ENCODE measurements at places on chromosomes 2 and 18.

GRCh38 chr18:4232656-4233055, 222.5 kb downstream of the DLGAP1 start:
- H3K4me3 ChIP-seq, result no peak overlapping the region
- no peak overlapping the region for H3K27ac ChIP-seq
- no peaks in the 10 kb centered on the region for H3K4me1 ChIP-seq
- no peak for DNase-seq
- H3K36me3 ChIP-seq, result no peaks in the 10 kb centered on the region

GRCh38 chr18:26496528-26496927, 51.8 kb downstream of the KCTD1 start:
- no peaks in the 10 kb centered on the region for H3K4me1 ChIP-seq
- no peak overlapping the region for H3K4me3 ChIP-seq
- no peaks in the 10 kb centered on the region for H3K27me3 ChIP-seq
- no peak overlapping the region for H3K27ac ChIP-seq
- no peak for DNase-seq

DNA sequence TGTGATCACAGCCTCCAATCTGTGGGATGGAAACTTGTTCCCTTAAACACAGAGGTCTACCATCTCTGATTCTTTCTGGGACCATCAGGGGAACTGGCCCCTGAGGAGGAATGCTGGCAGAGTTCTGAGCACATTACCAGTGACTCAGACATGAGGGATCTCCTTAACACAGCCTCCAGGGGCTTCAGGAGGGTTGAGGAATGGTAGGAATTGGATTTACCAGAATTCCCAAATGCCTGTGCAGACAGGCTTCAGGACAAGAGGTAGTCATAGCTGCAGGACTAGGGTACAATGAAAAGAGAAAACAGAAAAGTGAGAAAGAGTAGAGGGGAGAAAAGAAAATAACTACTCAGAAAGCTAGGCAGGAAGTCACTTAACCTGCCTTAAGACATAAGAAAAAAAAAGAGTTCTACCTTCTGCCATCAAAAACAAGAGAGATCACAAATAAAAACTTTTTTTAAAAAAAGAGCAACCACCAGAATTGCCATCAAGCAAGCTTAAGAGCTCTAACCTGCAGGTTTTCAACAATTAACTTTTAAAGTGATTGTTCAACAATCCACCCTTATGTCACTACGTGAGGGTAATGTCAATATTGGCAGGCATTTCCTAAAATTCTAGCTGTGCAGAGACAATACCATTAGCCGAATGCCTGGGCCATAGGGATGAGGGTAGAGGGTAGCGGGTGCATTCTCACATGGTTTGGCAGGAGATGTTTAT, 524.4 kb downstream of the BCL11A start:
- no peak for DNase-seq
- H3K27ac ChIP-seq, result no peak overlapping the region

- no peak overlapping the region for H3K4me3 ChIP-seq
- peaks cover 80% of the 10 kb centered on the region for H3K27me3 ChIP-seq
- H3K4me1 ChIP-seq, result peaks cover 26% of the 10 kb centered on the region
- H3K27ac ChIP-seq, result no peak overlapping the region
Measured at GRCh38 chr2:156322686-156323231, 9.8 kb downstream of the NR4A2 start.

DNA sequence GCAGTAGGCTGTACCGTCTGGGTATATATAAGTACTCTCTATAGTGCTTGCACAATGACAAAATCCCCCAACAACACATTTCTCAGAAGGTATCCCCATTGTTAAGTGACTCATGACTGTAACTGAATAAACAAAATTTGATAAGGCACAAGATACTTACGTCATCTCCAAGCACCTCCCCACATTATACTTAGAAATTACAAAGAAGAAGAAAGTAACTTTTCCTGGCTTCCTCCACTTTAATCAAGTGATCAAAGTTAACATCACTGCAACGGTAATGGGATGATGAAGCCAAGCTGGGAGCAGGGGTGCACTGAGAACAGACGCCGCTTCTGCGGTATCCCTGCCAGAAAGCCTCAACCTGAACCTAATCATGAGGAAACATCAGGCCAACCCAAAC, 9.7 kb downstream of the TNS1 start:
- no peak overlapping the region for H3K4me3 ChIP-seq
- no peaks in the 10 kb centered on the region for H3K36me3 ChIP-seq
- peaks cover 2% of the 10 kb centered on the region for H3K4me1 ChIP-seq
- H3K27ac ChIP-seq, result no peak overlapping the region

- H3K27me3 ChIP-seq, result peaks cover 11% of the 10 kb centered on the region
- no peak overlapping the region for H3K4me3 ChIP-seq
- no peak for DNase-seq
- no peak overlapping the region for H3K27ac ChIP-seq
- peaks cover 37% of the 10 kb centered on the region for H3K4me1 ChIP-seq
Measured at GRCh38 chr2:72833084-72833714, 7.4 kb upstream of the EXOC6B start.

- H3K27ac ChIP-seq, result no peak overlapping the region
- peaks cover 14% of the 10 kb centered on the region for H3K4me1 ChIP-seq
- H3K36me3 ChIP-seq, result peaks cover 35% of the 10 kb centered on the region
- no peaks in the 10 kb centered on the region for H3K27me3 ChIP-seq
- H3K4me3 ChIP-seq, result no peak overlapping the region
- DNase-seq, result no peak
Measured at GRCh38 chr2:53752385-53752784, 15.2 kb upstream of the CHAC2 start.

- no peak for DNase-seq
- H3K36me3 ChIP-seq, result peaks cover 81% of the 10 kb centered on the region
- H3K27ac ChIP-seq, result no peak overlapping the region
- H3K4me1 ChIP-seq, result peaks cover 36% of the 10 kb centered on the region
- no peaks in the 10 kb centered on the region for H3K27me3 ChIP-seq
- no peak overlapping the region for H3K4me3 ChIP-seq
Measured at GRCh38 chr2:86464652-86465051, 23.5 kb downstream of the KDM3A start.

DNA sequence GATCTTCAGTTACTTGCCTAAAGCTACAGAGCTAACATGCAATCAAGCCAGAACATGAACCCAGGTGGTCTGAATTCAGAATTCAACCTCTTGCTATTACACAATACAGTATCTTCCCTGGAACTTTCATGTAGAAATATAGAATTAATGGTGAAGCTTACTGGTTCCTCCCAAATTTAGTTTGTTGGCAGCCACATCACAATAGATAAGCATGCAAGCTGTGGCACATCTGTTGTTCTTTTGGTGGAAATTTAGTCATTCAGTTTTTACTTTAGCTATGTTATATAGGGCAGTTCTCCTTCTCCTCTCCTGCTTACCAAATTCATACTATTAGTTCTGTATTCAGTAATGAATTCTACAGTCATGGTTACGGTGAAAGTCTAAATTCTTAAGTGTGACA, 101.0 kb upstream of the RNF152 start:
- H3K36me3 ChIP-seq, result peaks cover under 1% of the 10 kb centered on the region
- H3K4me1 ChIP-seq, result peaks cover 6% of the 10 kb centered on the region
- peaks cover 2% of the 10 kb centered on the region for H3K27me3 ChIP-seq
- DNase-seq, result no peak

- H3K4me1 ChIP-seq, result peaks cover 29% of the 10 kb centered on the region
- no peak overlapping the region for H3K27ac ChIP-seq
- peaks cover 14% of the 10 kb centered on the region for H3K27me3 ChIP-seq
- no peak for DNase-seq
- peaks cover 22% of the 10 kb centered on the region for H3K36me3 ChIP-seq
Measured at GRCh38 chr2:127826047-127826446, 15.1 kb upstream of the WDR33 start.

DNA sequence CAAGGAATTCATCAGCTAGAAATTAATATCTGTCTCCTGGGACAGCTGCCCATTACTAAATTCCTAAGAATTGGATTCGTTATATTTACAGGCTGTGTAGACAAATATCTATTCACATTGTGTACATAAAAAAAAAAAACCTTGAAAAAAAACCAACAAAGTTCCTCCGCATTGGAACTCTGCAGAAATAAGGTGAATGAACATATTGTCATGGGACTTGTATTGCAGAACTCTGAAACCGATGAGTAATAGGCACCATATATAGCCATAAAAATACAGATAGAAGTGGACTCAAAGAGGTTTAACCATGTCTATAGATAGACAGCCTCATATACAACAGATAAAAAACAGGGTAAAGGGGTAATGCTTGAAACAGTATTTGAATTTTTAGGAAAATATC, 909.9 kb upstream of the CHAC2 start:
- no peak overlapping the region for H3K27ac ChIP-seq
- no peaks in the 10 kb centered on the region for H3K36me3 ChIP-seq
- no peaks in the 10 kb centered on the region for H3K27me3 ChIP-seq
- DNase-seq, result no peak
- no peak overlapping the region for H3K4me3 ChIP-seq
- no peaks in the 10 kb centered on the region for H3K4me1 ChIP-seq

All from activated CD4-positive, alpha-beta T cell treated with anti-CD3 and anti-CD28 coated beads, Interleukin-2, amount 10 ng/mL, durations not matched to agents 7 days and 5 days (primary cell).